Osteoblast (primary cell): ENCODE measurements at places on chromosomes 7 and 10.
A peak's percentile ranks its signal among the peaks of the same experiment; 100 is the strongest.

DNA sequence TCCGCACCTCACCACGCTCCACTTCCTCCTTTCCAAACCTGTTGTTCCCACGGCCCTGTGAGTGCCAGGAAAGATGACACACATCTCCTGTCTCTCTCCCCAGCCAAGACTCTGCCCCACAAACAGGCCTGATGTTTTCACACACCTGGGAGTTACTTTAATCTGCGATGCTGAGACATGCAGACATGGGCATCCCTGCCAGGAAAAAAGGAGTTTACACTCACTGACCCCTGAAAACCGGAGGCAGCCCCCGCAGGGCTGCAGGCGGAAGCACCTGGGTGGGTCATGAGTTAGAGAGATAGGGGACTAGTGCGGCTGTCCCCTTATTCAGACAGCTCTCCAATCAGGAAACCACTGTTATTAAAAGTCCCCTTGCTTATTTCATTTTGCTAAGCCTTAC is 106.4 kb upstream of the CARD11 start:
- no peak for DNase-seq

- no peak for DNase-seq
Observed at GRCh38 chr10:59666310-59666709, 43.3 kb downstream of the SLC16A9 start.

- peak; percentile 86 for DNase-seq
Observed at GRCh38 chr7:90597563-90598253, 1.6 kb downstream of the CDK14 start.

DNA sequence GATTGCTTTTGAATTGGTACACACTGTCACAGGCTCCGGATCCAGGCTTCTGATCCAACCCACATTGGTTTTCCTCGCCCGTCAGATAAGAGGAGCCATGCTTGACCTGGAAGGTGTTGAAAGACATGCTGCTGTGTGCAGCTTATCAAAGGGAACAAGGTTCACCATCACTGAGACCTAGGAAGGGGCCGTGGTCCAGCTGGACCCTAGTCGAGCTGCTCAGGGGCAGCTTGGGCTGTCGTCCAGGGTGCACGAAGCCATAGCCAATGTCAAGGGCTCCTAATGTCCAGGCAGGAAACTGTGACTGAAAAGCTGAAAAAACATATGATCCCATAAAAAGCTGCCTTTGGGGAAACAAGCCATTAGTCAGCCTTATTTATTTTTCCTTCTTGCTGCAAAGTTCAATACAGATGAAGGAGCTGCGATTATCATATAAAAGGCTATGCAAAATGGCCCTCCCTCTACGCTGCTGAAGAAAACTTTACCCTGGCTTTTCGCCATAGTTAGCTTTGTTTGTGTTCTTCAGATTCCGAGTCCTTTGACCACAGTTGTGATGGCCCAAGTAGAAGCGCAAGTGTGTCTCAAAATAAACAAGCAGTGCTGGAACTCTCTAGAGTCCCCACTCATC is 118.0 kb downstream of the CREB5 start:
- DNase-seq: no peak

- DNase-seq: no peak
Observed at GRCh38 chr7:26390016-26390415, 98.4 kb downstream of the SNX10 start.

GRCh38 chr10:122308417-122309141 is 37.5 kb downstream of the BTBD16 start:
- no peak for DNase-seq

DNA sequence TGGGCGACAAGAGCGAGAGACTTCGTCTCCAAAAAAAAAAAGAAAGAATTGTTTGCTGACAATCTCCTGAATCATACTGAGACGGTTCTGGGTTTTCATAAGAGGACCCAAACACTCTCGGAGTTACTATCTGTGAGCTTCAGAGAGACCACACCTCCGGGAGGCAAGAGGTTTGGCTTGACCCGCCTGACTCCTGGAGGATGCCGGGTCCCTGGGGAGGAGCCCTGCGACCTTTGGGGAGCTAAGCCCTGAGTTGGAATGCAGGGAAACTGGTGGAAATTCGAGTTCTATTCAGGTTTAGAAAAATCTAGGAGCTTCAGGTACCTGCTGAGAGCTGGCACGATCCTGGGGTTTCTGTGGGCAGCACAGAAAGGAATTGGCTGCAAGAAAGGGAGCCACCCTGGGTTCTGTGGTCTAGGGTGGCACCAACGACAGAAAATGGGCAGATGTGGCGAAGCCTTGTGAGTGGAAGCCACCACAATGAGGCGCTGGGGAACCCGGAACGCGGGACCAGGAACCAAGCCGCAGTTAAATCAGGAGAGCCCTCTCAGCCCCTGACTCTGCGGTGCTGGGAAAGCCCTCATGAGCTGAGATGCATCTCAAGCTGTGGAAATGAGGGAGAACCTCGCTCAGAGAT is 21.9 kb upstream of the GATAD1 start:
- DNase-seq: no peak

DNA sequence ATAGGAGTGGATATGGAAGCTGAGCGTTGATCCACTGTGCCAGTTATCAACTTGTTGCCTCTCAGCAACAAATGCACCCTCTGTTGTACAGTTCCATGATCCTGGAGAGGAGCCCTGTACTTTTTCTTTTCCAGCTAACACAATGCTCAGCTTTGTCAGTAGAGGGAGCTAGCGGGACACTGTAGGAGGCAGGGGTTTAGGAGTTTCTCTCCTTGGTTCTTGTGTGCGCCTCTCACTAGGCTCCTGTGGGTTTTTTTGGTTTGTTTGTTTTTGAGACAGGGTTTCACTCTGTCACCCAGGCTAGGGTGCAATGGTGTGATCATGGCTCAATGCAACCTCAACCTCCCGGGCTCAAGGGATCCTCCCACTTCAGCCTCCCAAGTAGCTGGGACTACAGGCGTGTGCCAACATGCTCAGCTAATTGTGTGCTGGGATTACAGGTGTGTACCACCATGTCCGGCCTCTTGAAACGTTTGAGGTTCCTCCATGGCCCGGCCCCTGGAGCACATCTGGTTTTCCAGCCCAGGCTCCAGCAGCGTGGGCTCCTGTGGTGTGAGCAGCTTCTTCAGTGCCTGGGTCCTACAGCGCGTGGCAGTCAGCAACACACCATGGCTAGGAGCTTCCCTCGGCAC is 12.0 kb upstream of the MARVELD1 start:
- DNase-seq: peak; percentile 88

DNA sequence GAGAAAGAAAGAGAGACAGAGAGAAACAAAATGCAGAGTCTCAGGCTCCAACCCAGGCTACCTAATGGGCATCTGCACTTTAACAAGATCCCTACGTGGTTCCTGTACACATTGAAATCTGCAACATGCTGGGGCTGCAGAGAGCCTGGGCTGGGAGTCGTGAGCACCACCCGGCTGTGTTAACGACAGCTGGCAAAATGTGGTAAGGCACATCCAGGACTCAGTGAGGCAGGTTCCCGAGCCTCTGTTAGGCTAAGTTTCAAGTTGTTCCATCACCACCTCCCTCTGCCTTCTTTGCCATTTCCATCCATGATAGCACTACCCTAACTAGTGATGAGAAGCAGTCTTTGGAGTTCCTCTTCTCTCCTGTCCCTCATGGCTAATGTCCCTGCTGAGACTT is 1.4 kb downstream of the AKR1B10 start:
- no peak for DNase-seq

DNA sequence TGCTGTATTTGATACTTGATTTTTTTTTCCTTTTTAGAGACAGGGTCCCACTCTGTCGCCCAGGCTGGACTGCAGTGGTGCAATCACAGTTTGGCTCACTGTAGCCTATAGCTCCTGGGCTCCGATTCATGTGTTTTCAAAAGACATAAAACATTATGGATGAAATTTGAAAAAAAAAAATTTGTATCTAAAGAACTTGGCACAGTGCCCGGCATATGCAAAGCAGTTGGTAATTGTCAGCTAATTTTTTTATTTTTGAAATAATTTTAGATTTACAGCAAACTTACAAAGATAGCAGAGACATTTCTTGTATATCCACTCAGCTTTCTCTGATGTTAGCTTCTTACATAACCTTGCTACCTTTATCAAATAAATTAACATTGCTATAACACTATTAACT is 20.3 kb upstream of the SAMD8 start:
- no peak for DNase-seq

DNA sequence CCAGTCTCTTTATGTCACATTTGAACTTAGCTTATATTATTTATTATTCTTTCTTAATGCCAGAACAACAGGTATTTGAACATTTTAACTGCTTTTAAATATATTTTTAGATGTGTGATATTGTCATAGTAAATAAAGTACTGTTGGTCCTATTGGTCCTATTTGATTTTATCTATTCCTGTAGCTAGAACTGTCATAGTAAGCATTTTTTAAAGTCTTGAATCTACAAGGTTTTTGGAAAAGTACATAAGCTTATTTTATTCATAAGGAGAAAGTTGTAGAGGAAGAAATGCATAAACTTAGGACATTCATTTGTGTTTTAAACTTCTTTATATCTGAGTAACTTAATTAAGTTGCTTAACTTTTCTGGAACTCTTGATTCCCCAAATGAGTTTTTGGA is 136.0 kb downstream of the PHF14 start:
- DNase-seq: no peak

- DNase-seq: no peak
Observed at GRCh38 chr10:20355011-20355410, 538.8 kb downstream of the PLXDC2 start.

- peak; percentile 98 for DNase-seq
Observed at GRCh38 chr7:514651-515598, 4.7 kb downstream of the PDGFA start.

DNA sequence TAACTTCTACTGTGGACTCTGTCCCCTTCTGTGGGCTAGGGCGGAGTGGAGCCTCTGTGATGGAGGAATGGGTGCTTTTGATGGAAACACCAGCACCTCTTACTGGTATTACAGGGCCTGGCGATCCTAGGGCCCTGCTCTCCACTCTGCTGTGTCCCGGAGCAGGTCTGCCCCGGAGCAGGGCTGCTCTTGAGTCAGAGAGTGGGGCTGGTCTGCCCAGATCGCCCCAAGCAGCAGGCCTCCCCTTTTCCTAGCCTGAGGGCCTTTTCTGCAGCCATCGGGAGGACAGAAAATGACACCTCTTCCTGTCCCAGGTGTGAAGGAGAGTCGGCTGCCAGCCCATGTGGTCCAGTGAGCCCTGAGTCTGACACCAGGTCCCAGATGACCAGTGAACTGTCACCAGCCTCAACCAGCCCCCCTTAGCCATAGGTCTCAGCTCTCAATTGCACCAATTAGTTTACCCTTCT is 1.4 kb downstream of the ZNF282 start:
- DNase-seq: peak; percentile 93
